ENCODE measurements at places on chromosomes 6 and 20.

DNA sequence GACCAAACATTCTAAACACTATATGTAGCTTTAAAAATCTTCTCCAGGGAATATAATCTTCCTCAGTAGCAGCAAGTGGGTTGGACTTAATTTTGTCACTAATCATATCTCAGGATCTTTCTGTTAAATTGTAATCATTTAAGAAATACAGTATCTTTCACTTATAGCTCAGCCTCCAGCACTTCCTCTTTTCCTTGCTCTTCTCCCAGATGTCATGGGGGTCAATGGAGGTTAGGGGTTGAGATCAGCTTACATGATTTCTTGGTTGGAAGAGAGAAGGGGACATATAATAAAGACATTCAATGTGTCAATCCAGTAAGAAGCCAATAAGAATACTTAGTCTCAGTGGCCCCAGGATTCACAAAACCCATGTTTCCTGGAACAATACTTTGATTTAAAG is 15.7 kb upstream of the REPS1 start:
- DNase-seq = no peak

GRCh38 chr6:122393351-122393896 is 6.0 kb upstream of the HSF2 start:
- DNase-seq = no peak

DNA sequence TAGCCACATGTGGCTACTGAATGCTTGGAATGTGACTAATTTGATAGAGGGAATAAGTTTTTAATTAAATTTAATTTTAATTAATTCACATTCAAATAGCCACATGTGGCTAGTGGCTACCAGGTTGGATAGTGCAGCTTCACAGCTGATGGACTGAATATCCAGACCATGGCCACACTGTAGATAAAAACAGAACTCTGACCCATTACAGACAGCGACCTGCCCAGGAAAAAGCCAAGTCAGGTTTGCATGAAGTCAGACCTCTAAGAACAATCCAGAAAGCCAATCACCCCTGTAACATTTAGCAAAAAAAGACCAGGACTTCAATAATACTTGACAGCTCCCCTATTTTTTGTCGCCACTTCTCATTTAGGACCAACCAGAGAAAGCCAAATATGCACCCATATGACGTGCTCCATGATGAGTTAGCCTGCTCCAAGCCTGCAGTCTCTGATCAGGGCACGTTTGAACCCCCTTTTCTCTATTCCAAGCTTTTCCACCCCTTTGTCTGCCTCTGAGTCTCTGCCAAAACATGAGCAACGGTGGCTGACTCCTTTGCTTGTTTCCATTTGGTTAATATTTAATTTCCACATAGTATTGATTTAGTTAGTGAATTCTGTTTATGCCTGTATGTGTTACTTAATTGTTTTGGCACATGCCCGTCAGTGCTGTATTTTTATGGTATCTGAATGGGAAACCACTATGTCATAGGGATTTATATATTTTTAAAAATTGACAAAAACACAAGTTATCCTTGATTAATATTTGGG is 636.3 kb downstream of the UTRN start:
- no peak for DNase-seq

- DNase-seq = no peak
Measured at GRCh38 chr20:5315807-5316187, 957 bp downstream of the PROKR2 start.

- no peak for DNase-seq
Measured at GRCh38 chr6:47917202-47917601, 135.4 kb downstream of the OPN5 start.

DNA sequence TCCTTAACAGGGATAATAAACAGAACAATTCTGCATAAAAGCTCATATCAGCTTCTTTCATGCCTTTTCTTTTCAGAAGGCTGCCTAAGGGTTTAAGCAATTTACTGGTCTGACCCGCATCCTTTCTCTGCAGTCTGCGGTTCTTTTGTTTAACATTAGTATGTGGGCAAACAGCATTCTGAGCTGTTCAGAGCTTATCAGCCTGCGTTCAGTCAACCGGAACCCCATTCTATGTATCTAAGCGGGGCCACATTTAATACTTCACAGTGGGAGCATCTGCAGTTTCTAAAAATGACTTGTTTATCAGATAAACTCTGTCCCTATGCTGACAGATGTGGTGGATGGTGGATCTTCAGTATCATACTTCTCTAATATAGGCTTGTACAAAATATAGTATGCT is 758.9 kb upstream of the MMS22L start:
- no peak for DNase-seq

- no peak for DNase-seq
Measured at GRCh38 chr6:107064579-107065065, 36.6 kb downstream of the MTRES1 start.

DNA sequence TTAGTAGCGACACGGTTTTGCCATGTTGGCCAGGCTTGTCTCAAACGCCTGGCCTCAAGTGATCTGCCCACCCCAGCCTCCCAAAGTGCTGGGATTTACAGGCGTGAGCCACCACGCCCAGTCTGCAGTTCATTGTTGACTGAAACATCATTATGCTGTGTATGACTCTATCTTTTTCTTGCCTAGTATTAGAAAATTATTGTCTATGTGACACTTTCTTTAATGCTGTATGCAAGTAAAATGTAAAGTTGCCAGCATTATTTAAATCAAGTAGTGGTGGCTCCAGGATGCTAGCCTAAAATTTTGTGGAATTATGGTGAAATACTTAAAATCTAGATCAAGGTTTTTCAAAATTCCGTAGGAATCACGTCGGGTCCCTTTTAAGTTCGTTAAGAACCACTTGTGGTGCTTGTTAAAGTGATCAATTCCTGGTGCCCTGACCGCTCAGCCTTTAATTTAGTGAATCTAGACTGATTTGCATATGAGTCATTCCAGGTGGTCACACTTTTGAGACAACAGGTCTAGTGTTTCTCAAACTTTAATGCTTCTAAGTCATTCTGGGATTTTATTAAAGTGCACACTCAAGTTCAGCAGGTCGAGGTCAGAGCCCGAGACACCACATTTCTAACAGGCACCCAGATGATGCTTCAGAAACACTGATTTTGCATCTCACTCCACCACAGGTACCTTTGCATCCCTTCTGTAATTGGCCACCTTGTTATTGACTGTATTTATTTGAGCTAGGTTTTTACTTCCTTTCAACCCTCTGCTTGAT is 132.6 kb upstream of the MTHFD1L start:
- no peak for DNase-seq
